ENCODE measurements at places on chromosomes 16 and 17.

- no peak for DNase-seq
These were observed 96.5 kb upstream of the AKTIP start for GRCh38 chr16:53599548-53599947.

GRCh38 chr17:58747674-58748073, 8.0 kb upstream of the PPM1E start:
- no peak for DNase-seq

- DNase-seq: no peak
These were observed 21.6 kb downstream of the CD300LF start for GRCh38 chr17:74691151-74691550.

- no peak for DNase-seq
These were observed 1.0 kb downstream of the GSDMA start for GRCh38 chr17:39963829-39964228.

DNA sequence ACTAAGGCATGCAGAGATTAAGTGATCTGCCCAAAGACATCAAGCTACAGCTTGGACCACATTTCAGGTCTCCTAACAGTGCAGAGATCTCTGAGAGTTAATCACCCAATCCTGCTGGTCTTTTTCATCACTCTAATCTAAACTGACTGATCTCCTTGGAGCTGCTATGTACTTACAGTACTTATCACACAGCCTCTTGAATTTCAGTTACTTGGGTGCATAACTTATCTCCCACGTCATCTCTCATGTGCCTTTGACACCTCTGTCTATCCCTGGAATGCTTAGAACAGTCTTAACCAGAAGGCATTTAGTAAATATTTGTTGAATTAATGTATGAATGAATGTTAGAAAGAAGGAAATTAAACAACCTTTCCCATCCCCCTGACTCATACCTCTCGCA, 139.0 kb downstream of the SNX11 start:
- DNase-seq: no peak

DNA sequence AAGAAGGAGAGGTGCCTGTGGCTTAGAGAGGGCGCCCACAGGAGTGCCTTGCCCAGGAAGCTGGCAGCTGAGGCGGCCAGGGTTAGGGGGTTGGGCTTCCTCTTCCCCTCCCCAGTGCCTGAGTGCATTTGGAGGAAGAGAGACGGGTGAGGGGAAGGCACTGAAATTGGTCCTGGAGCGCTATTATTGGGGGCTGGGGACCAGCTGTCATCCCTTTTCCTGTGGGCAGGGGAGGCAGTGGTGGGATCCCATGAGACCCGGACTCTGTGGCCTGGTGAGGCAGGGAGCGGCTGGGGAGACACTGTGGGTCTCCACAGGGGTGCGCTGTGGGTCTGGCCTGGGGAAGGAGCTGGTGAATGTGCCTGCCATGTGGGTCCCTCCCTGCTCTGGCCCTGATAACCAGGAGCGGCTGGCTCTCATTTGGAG, 259.7 kb downstream of the SEC14L1 start:
- peak; percentile 77 for DNase-seq

- peak; percentile 74 for DNase-seq
These were observed 35.3 kb downstream of the SOCS3 start for GRCh38 chr17:78324391-78325075.

- no peak for DNase-seq
These were observed 4.1 kb upstream of the SALL1 start for GRCh38 chr16:51155199-51155607.

DNA sequence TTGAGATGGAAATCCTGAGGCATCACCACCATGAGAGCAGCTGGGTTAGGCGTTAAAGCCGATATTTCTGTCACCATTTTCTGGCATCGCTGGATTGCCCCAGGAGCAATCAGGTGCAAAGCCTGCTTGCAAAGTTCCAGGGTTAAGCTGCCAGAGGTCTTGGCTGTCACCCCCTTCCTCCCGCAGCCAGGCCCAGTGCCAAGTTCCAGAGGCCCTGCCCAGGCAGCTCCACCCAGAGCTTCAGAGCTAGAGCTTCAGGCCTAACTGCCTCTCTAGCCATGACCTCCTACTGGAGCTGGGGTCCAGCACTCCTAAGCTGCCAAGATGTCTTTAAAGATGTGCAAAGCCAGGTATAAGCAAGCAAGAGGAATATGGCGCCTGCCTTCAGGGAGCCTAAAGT, 8.8 kb upstream of the TMEM238L start:
- DNase-seq: no peak

DNA sequence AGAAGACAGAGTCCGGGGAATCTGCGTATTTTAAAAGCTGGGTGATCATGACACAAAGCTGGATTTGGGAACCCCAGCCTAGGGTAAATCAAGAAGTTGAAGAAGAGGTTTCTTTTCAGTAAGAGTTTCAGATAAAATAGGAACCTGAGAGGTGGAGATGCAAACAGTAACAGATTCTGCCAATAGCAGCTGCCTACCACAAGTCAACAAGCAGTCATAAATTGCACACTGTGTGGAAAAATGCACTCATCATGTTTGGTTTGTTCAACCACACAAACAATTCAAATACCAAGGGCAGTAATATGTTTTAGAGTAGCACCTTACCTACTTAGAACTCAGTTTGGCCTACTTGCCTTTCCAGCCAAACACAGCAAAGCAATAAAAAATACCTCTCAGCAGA, 14.0 kb downstream of the MYO1D start:
- no peak for DNase-seq

DNA sequence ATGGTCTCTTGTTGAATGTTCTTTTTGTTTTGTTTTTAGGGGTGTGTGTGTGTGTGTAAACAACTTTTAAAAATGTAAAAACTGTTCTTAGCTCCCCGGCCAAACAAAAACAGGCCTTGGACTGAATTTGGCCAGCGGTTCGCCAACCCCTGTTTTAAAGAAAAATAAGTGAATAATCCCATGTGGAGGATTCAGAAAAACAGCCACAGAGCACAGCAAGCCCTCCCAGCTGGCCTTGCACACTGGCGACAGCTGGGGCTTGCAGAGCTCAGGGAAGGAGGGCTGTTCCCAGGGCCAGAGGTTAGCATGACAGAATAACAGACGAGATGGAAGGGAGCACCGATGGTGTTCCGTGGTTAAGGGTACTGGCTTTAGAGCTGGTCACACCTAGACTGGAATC, 39.0 kb downstream of the EMP2 start:
- DNase-seq: no peak

DNA sequence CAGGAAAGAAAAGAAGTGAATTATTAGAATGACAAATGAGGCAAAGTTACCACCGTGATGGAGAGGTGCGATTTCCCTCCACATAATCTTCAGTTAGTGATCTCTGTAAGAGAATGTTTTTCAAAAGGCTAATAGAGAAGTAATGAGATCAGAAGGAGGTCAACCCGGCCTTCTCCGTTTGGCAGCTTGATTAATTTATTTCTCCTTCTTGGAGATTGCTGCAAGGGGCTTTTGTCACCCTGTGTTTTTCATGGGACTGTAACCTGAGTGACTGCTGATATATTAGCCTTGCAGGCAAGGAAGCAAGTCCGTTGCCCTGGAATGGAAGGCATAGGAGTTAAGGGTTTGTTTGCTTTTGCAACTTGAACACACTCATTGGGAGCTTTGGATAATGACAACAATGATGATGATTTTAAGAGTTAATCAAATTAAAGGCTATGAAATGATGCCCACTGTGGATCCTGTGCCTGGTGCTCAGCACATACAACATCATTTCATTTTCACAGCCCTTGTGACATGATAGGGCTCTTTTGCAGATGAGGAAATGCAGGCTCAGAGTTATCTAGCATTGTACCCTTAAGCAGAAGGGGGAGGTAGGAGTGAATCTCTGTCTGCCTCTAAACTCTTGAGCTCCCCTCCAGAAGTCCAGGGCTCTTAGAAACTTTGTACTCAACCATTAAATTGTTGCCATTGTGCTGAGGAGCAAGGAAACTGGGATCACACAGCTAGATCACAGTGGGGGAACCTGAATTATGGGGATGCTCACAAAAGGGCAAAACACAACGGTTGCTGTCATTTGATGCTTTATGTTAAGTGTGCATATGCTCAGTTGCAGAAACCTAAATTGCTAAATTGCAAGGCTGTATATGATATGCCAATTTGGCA, 226.3 kb downstream of the WWOX start:
- DNase-seq: no peak

DNA sequence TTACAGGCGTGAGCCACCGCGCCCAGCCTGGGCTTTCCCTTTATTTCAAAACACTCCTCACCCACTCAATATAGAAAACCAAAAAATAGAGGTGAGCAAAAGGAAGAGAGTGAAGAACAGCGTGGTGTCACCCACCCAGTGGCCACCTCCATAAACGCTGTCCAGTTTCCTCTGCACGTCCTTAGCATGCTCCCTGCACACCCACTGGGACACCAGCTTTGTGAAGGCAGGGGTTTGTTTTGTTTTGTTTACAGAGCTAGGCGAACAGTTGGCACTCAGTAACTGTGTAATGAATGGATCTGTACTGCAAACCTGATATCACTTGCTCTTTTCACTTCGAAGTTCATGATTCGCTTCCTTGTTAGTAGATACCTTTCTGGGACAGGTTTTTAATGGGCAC, 73.0 kb downstream of the PRKCB start:
- no peak for DNase-seq

DNA sequence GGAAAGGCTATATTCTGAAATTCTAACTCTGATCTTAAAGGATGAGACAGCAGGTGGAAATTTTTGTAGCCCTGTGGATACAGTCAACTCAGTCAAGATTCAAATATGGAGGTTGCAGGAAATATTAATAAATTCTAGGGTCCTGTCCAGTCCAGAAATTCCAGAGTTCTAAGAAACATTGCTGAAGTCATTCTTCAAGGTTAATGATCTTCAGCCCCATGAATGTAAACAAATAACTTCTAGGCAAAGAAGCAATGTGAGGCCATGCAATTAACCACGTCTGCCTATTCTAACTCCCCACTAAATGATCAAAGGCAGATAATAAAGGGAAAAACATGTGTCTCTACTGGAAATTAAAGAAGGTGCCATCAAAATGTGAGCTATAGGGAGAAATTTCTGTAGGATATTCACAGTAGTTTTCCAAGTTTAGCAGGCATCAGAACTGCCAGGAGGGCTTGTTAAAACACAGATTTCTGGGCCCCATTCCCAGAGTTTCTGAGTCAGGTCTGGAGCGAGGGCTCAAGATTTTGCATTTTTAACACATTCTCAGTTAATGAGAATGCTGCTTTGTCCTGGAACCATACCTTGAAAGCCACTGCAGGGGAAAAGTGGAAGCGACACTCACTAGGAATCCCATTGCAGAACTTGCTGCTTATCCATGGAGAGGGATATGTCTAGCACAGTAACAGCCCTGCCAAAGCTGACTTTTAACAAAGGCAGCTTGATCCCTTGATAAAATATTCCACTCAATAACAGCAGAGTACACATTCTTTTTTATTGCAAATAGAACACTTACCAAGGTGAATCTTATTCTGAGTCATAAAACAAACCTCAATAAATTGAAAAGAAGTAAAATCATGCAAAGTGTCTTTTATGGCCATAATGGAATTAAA, 61.8 kb downstream of the DNAH3 start:
- DNase-seq: no peak

DNA sequence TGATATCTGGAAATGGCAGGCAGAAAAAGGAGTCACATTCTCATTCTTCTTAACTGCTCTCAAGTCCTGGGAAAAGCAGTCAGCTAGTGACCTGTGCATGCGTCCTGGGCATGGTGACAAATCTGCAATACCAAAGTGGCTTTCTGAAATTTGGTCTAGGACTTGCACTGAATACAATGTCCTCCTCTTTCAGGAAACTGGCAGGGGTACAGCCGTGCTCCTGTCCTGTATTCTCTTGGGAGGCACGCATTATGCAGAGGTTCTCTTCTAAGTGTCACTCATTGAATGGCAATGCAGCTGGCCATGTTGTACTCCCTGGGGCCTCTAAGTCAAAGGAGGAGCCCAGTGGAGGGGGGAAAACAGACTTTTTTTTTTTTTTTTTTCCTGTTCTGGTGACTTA, 10.6 kb downstream of the PHF12 start:
- no peak for DNase-seq

DNA sequence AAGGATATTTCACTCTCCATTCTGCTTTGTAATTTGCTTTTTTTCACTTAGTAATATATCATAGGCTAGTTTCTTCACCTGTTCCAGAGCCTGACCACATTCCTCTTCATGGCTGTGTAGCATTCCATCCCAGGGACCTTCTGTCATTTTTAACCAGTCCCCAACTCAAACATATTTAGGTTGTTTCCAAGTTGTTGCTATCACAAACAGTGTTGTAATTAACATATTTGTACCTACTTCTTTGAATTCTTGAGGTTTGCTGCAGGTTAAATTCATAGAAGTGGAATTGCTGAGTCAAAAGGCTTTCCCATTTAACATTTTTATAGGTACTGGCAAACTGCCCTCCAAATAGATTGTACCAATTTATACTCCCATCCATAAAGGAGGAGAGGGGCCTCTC, 65.1 kb upstream of the MED9 start:
- no peak for DNase-seq

DNA sequence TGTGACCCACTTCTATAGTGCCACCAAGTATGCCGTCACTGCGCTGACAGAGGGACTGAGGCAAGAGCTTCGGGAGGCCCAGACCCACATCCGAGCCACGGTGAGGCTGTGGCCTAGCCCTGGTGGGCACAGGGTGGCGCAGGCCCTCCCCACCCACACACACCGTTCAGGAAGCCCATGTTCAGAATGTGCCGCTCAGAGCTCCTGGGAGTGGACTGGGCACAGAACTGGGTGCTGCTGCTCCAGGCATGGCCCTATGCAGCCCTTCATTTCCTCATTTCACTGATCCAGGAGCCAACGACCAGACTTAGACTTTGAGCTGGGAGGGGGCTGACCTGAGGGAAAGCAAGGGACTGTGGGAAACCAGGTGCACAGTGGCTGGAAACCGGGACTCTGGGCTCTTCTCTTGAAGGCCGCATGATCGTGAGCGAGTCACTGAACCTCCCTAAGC, 2.4 kb upstream of the MRM1 start:
- DNase-seq: no peak

- DNase-seq: no peak
These were observed 906 bp upstream of the CARMIL2 start for GRCh38 chr16:67644038-67644437.

DNA sequence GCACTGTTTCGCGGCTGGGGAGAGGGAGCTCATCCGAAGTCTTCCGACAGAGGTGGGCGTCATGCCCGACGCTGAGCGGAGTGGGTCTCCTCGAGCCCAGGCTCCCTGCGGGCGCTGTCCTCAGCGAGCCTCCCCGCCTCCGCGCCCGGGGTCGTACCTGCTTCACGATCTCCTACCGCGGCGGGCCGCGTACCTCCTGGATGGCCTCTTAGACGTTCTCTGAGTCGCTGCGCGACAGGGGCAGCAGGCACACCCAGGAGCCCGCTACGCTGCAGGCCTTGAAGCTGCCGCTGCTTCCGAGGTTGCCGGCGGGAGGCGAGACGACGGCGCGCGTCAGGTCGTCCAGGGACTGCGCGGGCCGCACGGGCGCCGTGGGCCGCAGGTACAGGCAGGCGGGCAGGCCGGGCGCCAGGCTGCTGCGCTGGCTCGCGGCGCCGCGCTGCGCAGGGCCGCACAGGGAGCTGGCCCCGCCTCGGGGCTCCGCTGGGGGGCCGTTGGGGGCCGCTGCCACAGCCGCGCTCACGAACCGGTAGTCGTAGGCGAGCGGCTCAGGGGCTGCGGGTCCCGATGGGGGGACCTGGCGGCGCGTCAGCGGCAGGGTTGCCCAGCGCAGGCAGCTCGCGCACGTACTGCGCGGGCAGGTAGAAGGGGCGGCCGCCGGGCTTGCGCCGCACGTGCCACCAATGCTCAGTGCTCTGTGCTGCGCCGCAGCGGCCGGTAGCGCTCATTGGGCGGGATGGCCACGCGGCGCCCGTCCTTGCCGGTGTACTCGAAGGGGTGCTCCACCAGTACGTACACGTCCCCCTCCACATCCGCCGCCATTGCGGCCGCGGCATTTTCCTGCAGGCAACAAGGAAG, 116.4 kb upstream of the SMURF2 start:
- no peak for DNase-seq

GRCh38 chr16:17780181-17780580, 309.4 kb upstream of the XYLT1 start:
- no peak for DNase-seq
